ENCODE measurements at places on chromosomes 5 and 9.

GRCh38 chr5:17037751-17038150 is 101.7 kb upstream of the MYO10 start:
- no peak for DNase-seq

GRCh38 chr5:52603778-52604554 is 183.8 kb upstream of the ITGA1 start:
- no peak for DNase-seq

DNA sequence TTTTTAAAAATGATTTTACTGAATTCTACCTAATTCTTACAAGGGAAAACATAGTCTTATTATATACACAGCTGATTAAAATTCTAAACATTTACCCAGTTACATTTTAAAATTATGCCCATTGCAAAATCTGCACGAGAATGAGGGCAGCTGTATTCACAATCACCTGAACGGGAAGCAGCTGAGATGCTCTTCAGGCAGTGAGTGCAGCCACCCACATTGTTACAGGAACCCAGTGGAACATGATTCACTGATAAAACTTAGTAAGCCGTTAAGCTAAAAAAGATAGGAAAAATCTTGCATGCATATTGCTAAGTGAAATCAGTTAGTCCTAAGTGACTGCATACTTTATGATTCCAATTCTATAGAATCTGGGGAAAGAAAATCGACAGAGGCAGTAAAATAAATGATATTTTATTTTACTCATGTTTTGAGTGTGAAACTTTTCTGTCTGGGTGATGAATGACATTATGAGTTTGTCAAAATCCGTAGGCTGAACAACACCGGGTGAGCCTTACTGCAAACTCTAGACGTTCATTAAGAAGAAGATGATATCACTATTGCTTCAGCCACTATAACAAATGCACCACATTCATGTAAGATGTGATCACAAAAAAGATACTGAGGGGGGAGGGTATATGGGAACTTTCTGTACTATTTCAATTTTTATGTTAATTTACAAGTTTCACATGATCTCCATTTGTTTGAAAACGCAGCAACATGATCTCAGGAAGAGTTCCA is 39.1 kb upstream of the FLT4 start:
- DNase-seq, result no peak

- no peak for DNase-seq
Observed at GRCh38 chr9:134500931-134501760, 140.5 kb upstream of the COL5A1 start.

DNA sequence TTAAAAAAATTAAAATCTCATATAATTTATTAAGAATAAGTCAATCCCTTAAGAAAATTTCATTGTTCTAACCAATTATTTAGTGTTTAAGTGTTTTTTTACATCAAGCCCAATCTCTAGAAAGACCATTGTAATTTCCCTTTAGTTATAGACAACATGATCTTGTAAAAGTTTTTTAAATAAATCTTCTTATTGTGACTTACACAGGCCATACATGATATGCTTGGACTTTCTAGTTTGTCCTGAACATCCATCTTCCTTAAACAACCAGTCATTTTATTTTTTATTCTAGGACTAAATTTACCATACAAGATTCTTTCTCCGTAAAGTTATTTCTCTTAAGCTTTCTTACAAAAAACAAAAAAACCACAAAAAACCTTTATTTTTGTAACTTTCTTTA is 126.5 kb upstream of the MAST4 start:
- no peak for DNase-seq

DNA sequence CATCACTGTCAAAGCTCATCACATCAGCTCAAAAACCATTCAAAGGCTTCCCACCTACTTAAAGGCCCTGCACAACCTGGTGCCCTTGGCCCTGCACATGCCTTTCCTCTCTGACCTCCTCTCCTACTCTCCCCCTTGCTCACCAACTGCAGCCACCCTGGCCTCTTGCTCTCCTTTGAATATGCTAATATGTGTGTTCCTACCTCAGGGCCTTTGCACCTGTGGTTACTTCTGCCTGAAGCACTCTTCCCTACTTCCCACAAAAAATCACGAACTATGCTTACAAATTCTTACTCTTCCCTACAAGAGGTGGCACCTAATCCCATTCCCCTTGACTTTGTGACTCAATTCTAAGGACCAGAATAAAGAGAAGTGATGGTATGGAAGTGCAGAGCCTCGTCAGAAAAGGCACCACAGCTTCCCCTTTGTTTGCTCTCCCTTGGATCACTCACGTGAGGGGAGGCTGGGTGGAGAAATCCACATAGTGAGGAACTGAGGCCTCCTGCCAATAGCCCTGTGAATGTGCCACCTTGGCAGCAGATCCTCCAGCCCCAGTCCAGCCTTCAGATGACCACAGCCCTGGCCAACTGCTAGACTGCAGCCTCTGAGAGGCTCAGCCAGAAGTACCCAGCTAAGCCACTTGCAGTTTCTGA is 3.2 kb upstream of the TMEM171 start:
- DNase-seq, result no peak

DNA sequence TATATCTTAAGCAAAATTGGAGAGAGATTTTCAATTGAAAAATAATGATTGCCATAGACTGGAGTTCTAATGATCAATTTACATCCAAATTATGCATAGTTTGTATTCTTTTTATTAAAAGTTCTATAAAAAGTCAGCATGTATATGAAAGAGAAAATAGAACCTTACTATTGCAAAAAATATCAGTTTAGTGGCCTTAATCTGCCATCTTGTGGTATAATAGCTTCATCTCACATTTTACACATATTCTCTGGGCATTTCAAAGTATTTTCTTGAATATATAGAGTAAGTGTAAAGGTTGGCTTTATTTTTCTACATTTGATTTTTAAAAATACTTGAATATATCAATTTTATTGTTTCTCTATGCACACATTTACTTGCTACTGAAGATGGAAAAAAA is 1858.6 kb upstream of the CDH9 start:
- DNase-seq, result no peak

DNA sequence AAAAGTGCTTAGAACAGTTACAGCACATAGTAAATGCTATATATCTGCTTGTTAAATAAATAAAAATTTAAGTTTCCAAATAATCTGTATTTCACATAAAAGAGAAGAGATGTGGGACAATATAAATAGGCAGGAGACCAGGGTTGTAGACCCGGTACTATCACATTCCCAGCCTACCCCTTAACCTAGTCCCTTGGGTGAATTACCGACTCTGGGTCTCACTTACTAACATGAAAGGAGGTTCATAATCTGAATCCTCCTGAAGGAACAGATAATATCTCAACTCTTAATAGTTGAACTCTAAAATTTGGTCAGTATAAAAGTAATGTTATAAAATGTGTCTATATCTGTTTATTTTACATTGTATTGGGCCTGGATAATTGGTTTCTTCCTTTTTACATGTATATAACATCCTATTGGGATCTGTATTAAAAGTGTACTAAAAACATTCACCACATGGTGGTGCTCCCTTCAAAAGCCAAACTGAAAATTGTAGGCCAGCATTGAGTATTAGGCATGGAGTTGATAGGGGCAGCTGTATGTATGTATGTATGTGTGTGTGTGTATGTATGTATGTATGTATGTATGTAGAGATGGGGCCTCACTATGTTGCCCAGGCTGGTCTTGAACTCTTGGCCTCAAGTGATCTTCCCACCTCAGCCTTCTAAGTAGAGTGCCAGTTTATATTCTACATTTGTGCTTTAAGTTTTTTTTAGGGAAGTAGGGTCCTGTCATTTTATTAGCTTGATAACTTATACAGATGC is 64.2 kb upstream of the ABL1 start:
- DNase-seq, result peak; percentile 58

GRCh38 chr9:23413541-23413940 is 412.5 kb downstream of the ELAVL2 start:
- DNase-seq, result no peak

- DNase-seq, result peak; percentile 44
Observed at GRCh38 chr9:119221276-119221675, 148.0 kb downstream of the BRINP1 start.

DNA sequence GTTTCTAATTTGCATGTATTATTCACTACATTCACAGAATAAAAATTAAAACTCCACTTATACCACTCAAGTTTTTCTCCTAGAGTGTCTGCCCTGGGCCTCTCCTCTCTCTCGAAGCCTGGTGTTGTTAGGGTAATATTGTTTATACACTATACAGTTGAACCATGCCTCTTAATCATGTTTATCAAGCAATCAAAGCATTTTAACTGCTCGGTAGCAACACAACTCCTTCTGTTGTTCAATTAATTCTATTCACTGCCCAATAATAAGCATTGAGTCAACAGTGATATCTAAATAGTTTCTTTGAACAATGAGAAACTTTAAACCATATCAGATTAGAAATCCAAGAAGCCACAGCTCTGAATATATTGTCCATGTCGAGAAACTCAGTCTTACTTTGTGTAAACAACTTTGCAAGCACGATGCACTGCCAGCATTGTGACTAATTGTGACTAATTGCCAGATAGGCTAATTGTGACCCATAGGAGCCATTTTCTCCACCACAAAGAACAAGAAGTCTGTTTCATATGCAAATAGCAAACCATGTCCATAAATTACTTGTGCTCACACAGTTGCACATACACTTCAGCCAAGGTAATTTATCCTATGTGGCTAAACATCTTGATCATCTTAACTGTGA is at the start of gene DNAH5:
Gene DNAH5, minus strand, starts transcription at position 129 of the 640 bp plus-strand sequence. CDS start 250 bp downstream, outside the sequence.
- DNase-seq, result no peak

GRCh38 chr9:68627594-68627993 is 77.4 kb upstream of the PIP5K1B start:
- DNase-seq, result no peak

- DNase-seq, result no peak
Observed at GRCh38 chr9:31103836-31104235, 1280.6 kb upstream of the ACO1 start.

DNA sequence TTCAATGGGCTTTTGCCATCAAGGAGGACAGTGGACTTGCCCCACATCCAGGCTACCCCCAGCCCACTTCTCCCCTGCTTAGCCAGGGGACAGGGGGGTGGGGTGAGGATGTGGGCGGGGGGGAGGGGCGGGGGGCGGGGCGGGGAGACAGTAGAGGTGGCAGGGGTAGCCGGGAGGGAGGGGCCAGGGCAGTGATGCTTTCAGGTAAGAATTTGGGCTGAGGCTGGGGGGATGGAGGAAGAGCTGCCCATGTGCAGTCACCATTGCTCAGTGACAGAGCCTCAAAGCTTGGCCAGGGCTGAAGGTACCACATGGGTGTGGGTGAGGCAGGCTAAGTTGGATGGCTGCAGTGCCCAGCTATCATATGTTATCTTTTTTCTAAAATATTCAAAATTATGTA is 40.7 kb upstream of the HNRNPA0 start:
- DNase-seq, result no peak

DNA sequence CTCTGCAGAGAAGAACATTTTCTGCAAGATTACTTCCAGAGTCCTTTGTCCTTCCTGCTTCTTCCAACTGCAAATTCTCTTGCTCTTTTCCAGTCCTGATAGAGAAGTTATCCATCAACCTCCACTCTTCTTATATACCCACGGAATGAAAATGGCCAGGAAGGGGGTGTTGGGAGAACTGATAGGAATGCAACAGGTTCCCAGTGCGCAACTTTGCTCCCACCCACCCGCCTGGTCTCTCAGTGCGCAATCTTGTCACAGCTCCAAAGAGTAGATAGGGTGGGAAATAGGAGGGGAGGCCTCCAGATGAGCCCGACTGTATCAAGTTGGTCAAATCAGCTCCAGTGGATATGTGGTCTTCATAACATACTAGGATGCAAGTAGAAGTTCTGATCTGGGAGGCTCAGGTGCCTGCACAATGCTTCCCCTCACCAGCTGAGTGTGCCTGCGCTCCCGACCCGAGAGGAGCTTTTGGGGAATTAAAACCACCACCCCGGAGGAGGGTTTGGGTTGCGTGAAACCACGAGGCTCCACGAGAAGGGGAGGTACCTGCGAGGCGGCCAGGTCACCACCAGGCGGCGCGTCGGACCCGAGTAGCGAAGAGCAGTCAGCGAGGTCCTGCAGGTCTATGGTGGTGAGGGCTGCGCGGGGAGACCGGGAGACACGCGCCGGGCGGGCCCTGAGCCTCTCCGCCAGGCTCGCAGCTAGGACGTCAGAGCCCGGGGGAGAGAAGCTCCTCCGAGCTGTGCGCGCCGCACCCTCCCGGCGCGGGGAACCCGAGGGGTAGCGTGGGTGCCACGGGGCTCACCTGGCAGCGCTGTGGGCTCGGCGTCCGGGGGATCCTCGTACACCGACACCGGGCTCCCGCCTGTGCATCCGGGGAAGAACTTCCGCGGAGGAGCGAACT is 835 bp downstream of the MCIDAS start:
- DNase-seq, result peak; percentile 69

DNA sequence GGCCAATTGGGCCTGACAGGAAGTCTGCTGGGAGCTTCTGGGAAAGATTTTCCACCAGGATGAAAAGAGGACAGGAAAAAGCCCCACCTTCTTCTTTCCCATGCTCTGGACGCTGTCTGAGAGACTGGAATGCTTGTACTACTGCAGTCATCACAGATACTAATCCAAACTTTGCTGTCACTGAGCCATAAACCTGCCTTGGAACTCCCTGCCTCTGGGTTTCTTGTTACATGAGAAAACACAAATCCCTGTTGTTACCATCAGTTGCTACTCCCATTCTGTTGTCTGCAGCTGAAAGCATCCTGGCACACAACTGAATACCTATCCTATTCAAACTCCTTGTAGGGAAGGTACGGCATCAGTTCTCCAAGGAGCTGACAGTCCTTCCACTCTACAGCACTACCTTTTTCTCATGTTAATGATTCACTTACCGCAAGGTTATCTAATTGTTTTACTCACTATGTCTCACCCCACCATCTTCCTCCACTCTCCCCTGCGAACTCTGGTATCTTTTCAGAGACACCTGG is 167.5 kb downstream of the CDK5RAP2 start:
- peak; percentile 74 for DNase-seq

DNA sequence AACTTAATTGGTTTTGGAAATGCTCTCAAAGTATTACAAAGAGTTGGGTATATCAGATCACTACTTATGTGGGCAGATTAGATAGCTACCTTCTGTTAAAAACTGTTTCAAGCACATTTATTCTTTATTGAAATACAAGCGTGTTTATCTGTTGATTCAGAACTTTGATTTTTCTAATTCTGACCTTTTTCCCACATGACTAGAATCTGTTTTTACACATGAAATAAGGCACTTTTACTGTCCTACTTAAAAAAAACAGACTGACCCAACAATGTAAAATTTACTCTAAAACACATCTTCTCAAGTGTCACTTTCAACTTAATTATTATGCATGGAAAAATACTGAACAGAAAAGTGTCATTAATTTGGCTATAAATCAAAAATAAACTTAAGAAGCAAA is 4.8 kb downstream of the NR6A1 start:
- DNase-seq, result no peak

- no peak for DNase-seq
Observed at GRCh38 chr5:2330325-2331130, 420.9 kb downstream of the IRX2 start.

GRCh38 chr5:126755593-126755992 is 21.3 kb upstream of the LMNB1 start:
- DNase-seq, result no peak

GRCh38 chr5:134846641-134846960 is 833 bp downstream of the C5orf24 start:
- peak; percentile 18 for DNase-seq

GRCh38 chr5:138949988-138950387 is 74.9 kb upstream of the LRRTM2 start:
- DNase-seq, result no peak

Data from AG20443 (cell line).